GM13976 (cell line): ENCODE measurements at places on chromosomes 12 and 14.

DNA sequence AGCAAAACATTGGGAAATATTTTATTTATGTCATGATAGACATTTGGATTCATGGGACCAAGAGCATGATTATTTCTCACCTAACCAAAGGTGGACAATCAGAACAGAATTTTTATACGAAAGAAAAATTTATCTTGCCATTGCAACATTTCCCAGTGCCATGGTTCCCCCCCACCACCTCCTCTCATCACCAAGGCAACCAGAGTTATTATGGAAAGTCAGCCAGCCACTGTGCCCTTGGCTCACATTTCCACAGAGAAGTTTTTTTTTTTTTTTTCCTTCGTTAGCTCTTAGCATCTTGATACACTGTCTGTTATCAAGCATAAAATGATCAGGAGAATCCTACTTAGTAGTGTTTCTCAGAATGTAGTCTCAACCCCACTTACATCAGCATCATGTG, 176.4 kb upstream of the TMTC1 start:
- no peak for DNase-seq

DNA sequence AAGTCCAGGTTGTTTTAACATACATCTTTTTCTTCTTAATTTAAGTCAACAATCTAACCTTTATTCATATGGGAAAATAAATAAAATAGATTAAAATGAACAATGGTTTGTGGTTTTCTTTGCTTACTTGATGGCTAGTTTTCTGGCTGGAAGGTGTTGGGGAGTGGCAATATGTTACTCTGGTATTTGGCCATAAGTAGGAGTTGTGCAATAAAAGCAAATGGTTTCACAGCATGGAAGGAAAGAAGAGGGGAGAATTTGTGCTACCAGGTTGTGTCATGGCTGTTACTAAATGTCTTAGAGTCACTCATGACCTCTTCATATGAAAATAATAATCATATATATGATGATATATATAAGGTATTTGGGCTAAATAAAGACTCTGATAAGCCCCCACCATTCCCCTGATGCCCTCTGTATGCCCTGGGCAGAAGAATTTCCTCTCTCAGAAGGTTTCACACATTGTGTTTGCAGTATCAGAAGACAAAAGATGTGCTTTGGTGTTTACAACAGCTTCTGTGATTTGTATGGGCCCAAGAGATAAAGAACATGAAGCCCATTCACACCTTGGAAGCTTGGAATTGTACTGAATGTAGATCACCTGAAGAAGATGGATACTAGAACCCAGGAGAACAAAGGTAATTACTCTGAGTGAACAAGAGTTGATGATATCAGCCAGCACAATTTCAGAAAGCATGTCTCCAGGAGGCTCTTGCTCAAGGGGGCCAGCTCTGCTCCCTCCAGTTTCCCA, 160.9 kb downstream of the ALG10B start:
- no peak for DNase-seq

DNA sequence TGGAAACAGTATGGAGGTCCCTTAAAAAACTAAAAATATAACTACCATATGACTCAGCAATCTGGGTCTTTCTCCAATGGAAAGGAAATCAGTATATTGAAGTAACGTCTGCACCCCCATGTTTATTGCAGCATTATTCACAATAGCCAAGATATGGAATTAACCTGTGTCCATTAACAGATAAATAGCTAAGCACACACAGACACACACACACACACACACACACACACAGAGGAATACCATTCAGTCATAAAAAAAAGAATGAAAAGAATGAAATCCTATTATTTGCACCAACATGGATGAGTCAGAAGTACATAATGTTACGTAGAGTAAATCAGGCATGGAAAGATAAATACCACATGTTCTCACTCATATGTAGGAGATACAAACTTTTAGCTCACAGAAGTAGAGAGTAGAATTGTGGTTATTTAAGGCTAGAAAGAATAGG, 4.7 kb downstream of the KLRK1 start:
- no peak for DNase-seq

DNA sequence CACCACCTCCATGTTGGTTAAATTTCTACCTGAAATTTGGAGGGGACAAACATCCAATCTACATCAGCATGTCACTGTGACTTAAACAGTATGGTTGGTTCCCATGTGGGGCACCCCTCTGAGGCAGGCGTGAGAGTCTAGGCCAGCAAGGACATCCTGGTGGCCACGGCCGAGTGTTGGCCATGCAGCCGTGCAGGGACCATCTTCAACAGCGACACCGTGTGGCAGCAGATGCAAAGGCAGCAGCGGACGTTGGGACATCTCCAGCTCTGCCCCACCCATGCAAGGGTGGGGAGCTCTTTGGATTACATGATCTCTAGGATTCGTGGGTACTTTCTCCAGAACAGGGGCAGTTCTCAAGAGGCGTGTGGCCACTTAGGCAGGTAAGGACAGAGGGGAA, 49.8 kb downstream of the NOC4L start:
- no peak for DNase-seq

DNA sequence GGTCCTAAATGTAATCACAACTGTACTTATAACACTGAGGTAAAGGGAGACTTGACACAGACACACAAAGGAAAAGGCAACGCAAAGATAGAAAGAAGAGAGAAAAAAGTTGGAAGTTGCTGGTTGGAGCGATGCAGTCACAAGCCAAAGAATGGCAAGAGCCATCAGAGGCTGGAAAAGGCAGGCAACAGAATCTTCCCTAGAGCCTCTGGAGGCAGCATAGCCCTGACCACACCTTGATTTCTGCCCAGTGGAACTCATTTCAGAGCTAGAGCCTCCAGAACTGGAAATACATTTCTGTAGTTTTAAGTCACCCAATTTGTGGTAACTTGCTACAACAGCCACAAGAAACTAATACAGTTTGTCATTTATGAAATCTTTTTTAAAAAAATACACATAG, 89.2 kb downstream of the PUS7L start:
- DNase-seq: no peak

- no peak for DNase-seq
Measured at GRCh38 chr12:113241191-113242025, 20.1 kb downstream of the TPCN1 start.
